Breast epithelium (tissue), 4 donors: ENCODE measurements at places on chromosomes 4 and X. TPM values are rescaled to one million over a fixed set of nuclear protein-coding genes. Genes with fewer than 3 reads are reported as not detected.

The PABPC1L2B gene
- total RNA-seq, result not detected

The CAPN6 gene
- total RNA-seq, result 5.9 TPM

The NDST3 gene
- total RNA-seq, result not detected

The GAGE13 gene
- not detected for total RNA-seq

The PDLIM3 gene
- 181 TPM for total RNA-seq

The RASSF6 gene
- total RNA-seq, result 11.7 TPM

The ASB5 gene
- not detected for total RNA-seq

The ABCG2 gene
- 8.6 TPM for total RNA-seq

The CPLX1 gene
- total RNA-seq, result 1.2 TPM

The DDX53 gene
- not detected for total RNA-seq

The GABRG1 gene
- not detected for total RNA-seq

The GATB gene
- 20.6 TPM for total RNA-seq

The CD38 gene
- total RNA-seq, result 47.2 TPM

The MAGEA10 gene
- total RNA-seq, result not detected

The NHS gene
- 11.2 TPM for total RNA-seq

The MBNL3 gene
- 7.5 TPM for total RNA-seq

The FAM9B gene
- total RNA-seq, result not detected

The DMP1 gene
- not detected for total RNA-seq

The SPANXN4 gene
- not detected for total RNA-seq

The PCSK1N gene
- total RNA-seq, result 2.2 TPM

The UGT2B7 gene
- 0.33 TPM for total RNA-seq

The POLN gene
- 4.3 TPM for total RNA-seq

The PPARGC1A gene
- total RNA-seq, result 6.1 TPM

The ANXA10 gene
- total RNA-seq, result not detected

The MAGEB2 gene
- not detected for total RNA-seq

The BMPR1B gene
- 0.64 TPM for total RNA-seq

The NSG1 gene
- 0.48 TPM for total RNA-seq

The CABS1 gene
- total RNA-seq, result not detected

The CXorf49 gene
- not detected for total RNA-seq

The GPRIN3 gene
- 3.3 TPM for total RNA-seq

The CHM gene
- total RNA-seq, result 18.4 TPM

The XIAP gene
- 44.2 TPM for total RNA-seq

The GRIA2 gene
- total RNA-seq, result 2.3 TPM
